ENCODE measurements at places on chromosomes 3 and 15.
A peak's percentile ranks its signal among the peaks of the same experiment; 100 is the strongest.

GRCh38 chr3:43676441-43676840, 14.3 kb upstream of the ABHD5 start:
- no peak for DNase-seq

- DNase-seq = no peak
These were observed 44.4 kb upstream of the OTOL1 start for GRCh38 chr3:161452179-161452578.

DNA sequence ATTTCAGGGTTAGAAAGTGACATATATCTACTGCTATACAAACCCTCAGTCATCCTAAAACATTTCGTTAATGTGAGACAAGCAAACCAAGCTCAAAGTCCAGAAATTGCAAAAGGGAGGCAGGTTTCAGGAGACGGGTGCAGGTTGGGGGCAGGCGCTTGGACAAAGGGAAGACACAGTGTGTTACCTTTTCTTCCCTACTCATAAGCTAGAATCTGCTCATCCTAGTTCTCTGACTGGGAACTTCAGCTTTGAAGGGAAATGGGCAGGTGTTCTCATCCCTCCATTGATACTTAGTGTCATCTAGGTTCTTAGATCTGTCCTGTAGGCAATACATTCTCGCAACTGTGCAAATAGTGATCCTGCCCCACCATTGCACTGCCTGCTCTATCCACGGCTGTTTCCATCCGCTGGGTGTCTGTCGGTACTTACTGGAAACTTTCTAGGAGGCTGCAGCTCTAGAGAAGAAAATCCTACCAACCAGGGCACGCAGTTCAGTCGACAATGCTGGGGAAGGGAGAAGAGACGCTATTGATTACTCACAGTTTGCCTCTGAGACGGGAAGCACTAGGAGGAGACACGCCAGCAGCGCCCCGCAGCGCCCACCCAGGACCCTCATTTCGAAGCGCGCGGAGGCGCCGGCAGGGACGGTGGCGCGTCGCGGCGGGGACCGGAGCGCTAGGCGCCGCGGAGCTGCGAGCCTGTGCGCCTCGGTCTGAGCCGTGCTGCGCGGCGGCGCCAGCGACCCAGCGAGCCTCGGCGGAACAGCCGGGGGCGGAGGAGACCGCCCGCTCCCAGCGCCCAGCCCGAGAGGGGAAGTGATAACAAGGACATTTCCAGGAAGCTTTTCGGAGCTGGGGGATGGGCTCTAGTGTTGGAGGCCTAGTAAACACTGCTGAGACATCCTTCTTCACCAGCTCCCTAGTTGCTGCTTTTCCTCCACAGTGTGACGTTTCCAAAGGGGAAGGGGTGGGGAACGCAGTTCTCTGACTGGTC, at the start of gene PROS1:
Gene PROS1, minus strand, starts transcription at position 766 of the 996 bp plus-strand sequence. Its CDS starts 147 bp downstream, at position 619.
- peak; percentile 93 for DNase-seq

DNA sequence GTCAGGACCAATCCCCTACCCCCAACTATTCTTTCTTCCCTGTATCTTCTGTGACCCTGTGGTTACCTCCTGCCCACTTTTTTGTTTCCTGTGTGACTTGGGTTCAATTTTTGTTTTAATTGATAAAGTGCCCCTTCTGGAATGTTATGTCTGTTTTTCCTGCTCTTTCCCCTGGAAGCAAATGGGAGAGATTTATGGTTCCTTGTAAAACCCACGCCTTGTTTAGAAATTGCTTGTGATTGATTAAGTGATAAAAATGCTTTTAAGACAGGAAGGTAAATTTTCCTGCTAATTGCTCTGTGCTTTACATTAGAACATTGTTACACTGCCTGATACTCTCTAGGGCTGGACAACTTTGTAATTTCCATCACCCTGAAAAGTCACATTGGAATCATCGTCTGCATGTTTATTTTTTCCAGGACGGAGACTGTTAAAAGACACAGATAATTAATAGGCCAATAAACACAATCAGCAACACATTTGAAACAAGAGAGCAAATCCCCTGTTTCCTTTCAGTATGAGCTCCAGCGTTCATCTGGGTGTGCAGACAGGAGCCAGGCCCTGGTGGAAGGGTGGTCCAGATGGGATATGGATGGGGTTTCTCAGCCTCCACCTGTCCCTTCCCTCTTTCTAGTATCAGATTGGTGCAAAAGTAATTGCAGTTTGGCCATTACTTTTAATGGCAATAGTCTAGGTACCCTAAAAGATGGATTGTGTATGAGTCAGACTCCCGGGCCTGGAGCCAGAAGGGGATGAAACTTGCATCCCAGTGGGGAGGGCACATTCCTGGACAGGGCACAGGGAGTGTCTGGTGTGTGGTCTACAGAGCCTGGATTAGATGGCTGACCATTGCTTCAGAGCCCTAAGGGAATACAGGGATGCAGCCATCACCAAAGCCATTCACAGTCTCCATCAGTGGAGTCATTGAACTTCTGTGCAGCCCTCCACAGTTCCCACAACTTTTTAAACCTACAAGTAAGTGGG, 58.1 kb upstream of the AGBL1 start:
- peak; percentile 88 for DNase-seq

DNA sequence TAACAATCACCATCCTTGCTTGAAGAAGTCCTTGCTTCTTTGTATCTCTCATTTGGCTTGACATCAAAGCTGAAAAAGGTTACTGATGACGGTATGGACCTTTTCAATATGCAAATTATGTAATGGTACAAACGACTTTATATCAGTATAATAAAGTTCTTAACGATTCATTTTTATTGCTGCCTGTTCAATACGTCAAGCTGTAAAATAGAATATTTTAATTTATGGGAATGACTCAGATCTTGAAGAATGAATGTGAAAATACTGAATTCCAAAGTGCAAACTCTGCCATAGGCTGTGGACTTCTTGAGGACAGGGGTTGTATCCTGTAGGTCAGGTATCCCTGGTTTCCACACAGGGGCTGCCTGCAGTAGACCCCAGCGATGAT, 156.2 kb downstream of the PLCL2 start:
- DNase-seq = peak; percentile 16

GRCh38 chr3:12495749-12496452, 11.6 kb downstream of the TSEN2 start:
- DNase-seq = no peak

DNA sequence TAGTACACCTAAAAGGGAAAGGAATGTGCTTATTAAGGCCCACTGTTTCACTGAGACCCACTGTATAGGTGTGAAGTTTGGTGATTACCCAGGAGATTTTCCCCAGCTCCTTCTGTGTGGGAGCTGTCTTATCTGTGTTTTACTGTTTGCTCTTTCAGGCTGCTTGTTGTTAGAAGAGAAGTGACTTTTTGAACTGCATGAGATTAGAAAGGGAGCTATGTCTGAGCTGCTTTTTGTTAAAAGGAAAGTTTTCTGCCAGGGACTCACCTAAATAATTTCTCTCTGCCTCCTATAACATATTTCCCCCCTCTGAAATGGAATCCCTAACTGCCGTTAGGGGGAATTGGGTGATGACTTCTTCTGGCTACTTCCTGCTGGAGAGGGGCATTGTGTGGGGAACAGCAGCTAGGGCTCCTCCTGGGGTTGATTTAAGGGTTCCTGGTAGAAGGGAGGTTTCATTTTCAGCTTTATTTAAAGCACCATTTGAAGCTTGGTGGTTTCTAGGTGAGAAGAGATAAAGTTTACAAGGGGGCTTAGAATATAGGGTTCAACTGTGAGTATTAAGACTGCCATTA, 77.1 kb upstream of the ATP11B start:
- DNase-seq = no peak

DNA sequence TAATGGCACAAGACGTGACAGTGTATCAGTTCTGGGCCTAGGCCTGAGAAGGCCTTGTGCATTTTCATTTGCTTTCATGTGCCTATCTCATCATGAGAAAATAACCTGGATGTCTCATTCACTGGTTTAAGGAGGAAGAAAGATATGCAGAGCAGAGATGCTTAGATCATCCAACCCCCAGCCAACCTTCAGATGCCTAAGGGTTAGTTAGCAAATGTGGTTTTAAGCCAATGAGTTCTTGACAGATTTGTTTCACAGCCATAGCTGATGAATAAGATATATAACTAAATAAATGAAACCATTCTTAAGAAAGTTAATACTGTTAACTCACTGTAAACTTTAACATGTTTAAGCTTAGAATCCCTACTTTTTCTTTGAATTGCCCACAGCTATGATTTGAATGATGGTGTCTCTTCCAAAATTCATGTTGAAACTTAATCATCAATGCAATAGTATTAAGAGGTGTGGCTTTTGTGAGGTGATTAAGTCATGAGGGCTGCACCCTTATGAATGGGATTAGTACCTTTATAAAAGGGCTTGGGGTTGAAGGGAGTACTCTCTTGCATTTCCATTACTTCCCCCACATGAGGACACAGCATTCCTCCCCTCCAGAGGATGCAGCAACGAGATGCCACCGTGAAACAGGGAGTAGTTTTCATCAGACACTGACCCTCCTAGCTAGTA, 324.6 kb upstream of the TBC1D5 start:
- DNase-seq = no peak

- no peak for DNase-seq
These were observed 66.4 kb upstream of the CFAP20DC start for GRCh38 chr3:59116233-59116537.

- no peak for DNase-seq
These were observed 62.7 kb upstream of the BNIP2 start for GRCh38 chr15:59751552-59752413.

GRCh38 chr3:12944849-12945248, 103.5 kb upstream of the RPL32 start:
- no peak for DNase-seq

DNA sequence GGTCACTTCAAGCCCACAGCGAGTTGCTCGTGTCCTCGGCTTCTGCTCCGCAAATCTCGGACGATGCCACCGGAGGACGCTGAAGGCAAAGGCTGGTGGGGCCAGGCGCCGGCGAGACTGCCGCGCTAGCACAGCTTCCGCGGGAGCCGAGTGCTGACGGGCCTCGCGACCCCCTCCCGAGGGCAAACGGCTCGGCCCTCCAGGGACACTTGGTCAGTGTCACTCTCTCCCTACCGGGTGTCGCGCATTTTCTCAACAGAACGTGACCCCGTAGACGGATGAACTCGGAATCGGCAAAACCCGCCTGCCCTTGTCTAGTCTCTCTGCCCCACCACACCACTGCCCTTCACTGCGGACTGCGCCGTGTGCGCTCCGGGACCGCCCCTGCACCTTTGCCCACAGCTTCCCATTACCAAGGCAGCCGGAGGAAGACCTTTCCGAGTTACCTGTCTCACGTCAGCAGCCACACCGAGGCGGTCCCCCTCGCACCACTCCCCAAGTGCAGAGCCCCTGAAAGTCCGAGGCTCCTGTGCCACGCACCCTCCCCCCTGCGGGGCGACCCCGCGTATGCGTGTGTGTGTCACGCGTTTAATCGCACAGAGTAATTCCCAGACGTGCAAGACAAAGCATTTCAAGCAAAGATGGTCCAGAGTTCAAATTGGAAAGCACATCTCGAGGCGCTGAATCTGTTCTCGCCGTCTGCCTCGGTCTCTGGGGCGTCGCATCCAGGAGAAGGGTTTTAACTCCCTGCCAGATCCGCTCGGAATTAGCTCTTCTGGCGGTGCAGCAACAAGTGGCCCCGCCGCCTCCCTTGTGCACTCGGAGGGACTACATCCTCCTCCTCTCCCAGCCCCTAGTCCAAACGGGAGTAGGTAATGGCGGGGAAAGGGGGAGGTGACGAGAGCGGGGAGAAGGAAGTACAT, 245.0 kb upstream of the TOPAZ1 start:
- DNase-seq = no peak

GRCh38 chr3:137217733-137218132, 259.9 kb downstream of the IL20RB start:
- peak; percentile 5 for DNase-seq

- peak; percentile 59 for DNase-seq
These were observed 261.3 kb downstream of the RPLP1 start for GRCh38 chr15:69713726-69714559.

DNA sequence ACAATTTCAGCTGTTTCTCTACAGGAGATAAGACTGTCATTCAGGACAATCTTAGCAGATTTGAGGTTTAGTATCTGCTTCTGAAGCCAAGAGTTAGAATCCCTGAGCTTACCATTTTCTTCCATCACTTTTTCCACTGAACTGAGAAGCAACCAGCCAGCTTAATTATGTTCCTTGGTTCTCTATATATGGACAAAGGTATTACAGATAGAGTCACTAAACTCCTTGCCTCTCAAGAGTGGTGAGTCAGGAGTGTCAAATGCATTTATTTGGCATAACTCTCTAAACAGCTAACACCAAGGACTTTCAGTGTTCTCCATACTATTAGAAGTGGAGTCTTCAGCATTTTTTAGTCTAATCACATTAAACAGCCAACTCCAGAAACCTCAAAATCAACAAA, 239.3 kb downstream of the ALCAM start:
- no peak for DNase-seq

GRCh38 chr3:197007296-197007940, 22.2 kb downstream of the MELTF start:
- DNase-seq = peak; percentile 22

DNA sequence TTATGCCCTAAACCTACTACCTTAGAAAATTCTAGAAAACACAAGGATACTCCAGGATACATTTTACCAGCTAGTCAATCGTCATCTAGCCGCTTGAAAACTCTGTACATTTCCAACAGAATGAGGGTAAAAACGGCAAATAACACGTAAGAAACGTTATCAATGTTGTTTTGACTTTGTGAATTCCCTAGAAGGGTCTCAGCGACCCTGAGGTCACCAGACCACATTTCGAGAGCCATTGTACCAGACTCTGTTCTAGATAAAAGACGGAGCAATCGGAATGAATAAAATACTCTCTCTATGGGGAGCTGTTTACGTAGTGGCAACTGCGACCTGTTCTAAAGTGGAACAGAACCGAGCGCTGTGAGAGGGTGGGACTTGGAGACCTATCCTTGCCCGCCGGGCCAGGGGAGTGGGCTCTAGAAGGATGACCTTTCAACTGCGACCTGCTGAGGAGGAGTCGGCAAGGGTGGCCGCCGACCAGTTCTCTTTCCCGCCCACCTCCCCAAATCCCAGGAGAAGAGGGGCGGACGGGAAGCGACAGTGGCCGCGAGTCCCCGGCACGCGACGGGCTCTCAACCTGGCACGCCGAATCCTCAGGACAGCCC, 778 bp upstream of the AP4E1 start:
- peak; percentile 69 for DNase-seq

DNA sequence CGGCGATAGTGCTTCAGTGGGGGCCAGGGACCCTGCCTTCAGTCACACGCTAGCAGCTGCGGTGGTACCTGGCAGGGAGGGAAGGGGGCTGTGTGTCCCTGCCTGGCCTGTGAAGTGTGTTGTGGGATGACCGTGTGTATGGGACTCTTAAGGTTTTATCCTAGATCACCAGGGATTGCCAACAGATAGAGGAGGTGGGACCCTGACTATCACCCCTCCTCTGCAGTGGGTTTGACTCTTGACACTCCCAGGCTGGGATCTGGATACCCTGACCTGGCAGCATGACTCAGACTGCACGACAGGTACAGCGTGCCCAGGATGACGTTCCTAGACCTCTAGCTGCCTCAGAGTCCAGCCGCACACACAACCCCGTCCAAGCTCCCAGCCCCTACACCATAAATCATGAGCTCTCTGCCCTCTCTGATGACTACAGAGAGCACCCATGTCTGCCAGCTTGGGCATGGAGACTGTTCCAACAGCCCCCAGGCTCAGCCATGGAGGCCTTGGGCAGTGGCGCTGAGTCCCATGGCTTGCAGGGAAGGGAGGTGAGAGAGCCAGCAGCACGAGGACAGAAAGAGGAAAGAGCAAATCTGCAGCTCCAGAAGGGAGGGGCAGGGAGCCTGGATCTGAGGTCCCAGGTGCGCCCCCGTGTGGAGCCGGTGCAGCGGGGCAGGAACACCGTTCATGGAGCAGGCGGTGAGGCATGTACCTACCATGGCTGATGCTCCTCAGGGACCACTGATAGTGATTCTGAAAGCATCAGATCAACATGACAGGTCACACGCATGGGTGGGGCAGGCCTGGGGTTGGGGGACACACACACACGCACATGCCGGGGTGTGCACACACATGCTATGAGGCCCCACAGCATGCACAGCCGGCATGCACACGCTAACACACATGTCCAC, 71.0 kb downstream of the ADAMTS7 start:
- peak; percentile 75 for DNase-seq

All from HT-29 (cell line).